ENCODE measurements at places on chromosomes 1 and 21.
A peak's percentile ranks its signal among the peaks of the same experiment; 100 is the strongest.

DNA sequence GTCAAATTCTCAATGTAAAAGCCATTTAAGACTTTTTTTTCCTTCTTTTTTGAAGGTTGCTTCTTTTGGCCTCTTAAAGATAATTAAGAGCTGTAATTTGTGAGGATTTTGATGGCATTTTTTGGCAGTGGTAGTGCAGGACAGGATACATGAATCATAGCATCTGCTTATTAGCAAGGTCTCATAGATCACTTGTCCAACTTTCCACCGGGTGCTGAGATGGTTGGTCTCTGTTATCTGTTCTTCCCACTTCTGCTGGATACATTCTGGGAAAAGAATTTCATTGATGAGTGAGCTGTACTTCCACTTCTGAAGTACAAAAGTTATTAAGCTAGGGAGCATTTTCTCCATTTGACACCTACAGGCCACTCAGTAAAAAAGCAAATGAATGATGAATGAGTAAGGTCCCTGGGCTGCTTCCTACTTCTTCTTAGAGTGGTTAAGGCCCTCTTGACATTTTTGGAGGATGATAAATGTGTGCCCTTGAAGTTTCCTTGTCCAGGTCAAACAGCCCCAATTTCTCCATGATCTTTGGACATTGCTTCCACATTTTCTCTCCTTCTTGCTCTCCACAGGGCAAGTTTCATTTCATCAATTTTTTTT is 100.6 kb downstream of the ROR1 start:
- peak; percentile 61 for DNase-seq

GRCh38 chr1:179231923-179232322 is 2.4 kb upstream of the ABL2 start:
- DNase-seq = peak; percentile 34

DNA sequence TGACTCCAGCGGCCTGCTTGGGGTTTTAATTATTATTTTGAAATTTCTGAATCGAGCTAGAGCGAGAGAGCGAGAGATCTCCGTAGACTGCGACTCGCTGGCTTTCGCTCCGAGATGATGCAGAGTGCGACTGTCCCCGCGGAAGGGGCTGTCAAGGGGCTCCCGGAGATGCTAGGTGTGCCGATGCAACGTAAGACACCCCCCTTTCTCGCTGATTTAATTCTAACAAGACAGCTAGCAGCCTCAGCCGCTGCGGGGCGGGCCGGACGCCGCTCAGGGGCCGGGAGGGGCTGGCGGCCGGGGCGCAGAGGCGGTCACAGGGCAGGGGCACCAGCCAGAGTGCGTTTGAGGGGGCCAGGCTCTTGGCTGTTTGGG is 339 bp downstream of the LHX4 start:
- DNase-seq = no peak

DNA sequence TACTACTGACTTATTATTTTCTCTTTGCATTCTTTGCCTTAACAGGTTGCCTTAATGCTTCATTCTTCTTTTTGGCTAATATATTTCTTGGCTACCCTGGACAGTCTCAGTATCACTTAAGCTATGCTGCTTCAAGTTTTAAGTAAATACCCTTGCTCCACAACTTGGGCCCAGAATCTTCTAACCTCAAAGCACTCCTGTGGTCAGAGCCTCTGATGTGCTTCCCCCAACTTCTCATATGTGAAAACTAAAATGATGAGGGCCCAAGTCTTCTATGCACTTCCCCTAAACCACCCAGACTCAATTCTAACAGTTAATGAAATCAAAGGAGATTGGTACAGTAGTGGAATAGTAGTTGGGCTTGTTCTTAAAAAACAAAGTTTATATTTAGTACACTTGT is 314.1 kb downstream of the PLPP3 start:
- DNase-seq = no peak

DNA sequence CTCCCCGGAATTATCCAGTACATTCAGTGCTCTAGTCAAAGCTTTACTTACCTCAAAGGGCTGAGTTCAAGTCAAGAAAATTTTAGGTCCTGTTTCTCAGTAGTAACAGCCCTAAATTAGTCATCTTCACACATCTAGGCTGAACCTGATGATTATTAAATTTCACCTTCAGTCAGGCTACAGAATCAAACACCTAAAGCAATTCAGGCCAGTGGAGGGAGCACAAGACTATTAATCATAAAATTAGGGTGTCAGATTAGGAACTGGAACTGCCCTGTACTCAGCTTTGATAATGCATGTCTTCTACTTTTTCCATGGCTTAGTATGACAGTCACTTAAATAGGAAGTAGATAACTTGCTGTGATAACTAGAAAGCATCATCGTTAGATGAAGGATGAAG is 28.4 kb upstream of the BCAS2 start:
- no peak for DNase-seq

All from fibroblast of skin of right quadriceps (primary cell).